T47D (cell line): ENCODE measurements at places on chromosomes 1 and 21.

DNA sequence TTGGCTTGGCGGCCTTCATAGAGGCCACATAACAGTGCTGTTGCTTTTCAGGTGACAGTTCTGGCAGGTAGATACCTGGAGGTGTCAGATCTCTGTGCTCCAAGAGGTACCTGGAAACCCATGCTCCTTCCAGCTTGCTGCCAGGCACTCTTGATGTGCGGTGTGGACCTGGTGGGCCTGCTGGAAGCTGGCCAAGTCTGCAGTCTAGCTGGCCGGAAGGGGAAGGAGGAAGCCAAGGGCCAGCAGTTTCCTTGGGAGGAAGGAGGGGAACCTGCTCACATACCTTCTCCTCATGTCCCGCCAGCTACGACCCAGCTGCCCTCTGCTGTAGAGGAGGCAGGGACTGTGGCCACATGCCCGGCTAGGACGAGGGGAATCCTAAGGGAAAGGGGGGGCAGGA is 166.4 kb upstream of the AJAP1 start:
- no peak for DNase-seq

- DNase-seq, result no peak
These were observed 31.3 kb downstream of the CA6 start for GRCh38 chr1:8976896-8977450.

GRCh38 chr1:20329793-20330542 is 39.3 kb downstream of the VWA5B1 start:
- DNase-seq, result no peak

DNA sequence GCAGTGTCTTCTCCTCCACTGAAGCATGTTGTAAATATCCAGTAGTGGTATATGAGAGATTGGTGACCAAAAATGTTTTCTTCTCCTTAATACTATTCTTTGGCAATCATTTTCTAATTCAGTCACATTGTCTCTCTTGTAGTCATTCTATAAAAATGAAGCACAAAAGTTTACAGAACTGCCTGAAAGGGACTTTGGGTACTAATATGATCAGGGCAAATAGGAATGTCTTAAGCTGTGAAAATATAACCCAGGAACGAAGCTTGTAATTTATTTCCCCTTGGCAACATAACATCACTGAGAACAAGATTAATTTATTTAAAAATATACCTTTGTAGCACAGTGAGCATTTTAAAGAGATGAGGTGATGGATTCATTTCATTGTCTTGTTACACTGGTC is 4.9 kb downstream of the B3GALT2 start:
- no peak for DNase-seq

DNA sequence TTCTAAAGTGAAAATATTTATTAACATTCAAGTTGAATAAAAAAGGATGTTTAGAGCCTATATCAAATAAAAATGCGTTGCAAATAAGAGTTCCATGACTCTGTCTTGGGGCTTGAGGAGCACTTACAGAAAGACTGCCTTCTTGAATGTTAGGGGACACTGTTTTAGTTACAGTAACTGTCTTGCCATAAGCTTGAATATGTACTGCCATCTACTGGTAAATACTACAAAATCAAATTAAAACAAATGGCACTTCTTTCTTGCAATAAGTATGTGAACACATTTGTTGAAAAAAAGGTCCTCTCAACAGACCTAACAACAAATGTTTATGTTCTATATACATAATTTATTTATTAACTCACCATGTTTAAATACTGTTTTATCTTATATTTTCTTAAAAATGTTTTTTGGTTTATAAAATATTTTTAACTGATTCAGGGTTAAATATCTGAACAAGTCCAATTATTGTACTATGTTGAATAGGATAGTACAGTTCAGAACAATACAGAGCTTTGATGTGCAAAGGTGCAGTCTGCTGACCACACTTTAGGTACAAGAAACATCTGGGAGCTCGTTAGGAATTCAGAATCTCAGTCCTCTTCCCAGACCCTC is 199.5 kb downstream of the LRRIQ3 start:
- DNase-seq, result peak; percentile 60

DNA sequence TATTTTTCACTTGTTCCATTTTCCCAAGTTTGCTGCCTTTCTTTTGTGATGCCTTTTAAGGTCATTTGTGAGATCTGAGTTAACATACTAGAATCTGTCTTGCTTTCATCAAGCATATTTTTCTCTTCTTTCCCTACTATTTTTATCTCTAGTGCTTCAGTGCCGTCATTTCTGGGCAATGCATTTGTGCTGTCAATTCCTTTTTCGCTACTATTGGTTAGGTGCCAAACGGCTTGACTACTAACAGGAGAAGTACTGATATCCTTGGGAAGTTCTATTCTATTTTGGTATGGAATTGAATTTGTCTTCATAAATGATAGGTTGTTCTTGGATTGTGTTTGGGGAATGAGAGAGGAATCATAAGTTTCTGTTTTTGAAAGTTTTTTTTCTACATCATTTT is 42.2 kb downstream of the LRRC53 start:
- no peak for DNase-seq

GRCh38 chr1:171352554-171352953 is 38.6 kb downstream of the FMO4 start:
- no peak for DNase-seq

DNA sequence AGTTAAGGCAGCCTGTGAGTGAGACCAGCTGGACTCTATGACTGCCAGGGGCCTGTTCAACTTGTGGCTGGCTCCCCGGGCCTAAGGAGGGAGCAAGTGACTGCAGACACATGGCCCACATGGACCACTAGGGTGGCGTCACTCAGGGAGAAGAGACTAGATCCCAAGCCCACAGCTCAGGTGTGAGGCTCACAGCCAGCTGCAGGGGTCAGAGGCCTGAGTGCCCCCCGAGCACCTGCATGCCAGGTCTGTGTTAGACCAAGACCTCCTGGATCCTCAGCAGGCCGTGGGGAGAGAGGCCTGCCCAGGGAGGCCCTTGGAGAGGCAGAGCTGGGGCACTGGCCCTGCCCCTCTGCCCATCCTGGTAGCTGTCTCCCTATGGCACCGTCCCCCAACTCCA is 142.4 kb upstream of the RUNX3 start:
- DNase-seq, result no peak

- no peak for DNase-seq
These were observed 424.7 kb upstream of the ADGRL2 start for GRCh38 chr1:81375884-81376548.

GRCh38 chr1:15966081-15966955 is 9.6 kb downstream of the ZBTB17 start:
- no peak for DNase-seq

GRCh38 chr1:214029796-214030195 is 42.0 kb downstream of the PROX1 start:
- no peak for DNase-seq

DNA sequence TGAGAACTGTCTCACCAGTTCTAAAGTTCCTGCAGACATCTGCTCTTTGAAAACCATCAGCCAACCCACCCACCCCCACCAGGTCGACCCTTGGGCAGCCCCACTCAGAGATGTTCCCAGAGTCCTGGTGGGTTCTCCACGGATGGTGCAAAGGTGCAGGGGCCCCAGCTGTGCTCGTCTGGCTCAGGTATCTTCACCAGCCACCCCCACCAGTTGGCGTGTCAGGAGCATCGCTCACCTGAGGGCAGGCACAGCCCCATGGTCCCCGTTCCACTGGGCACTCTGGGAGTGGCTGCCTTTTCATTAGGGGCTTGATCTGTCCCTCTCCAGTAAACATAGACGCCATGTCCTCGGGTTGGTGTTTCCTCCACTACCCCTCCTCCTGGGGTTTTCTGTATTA is 70.5 kb downstream of the UMODL1 start:
- DNase-seq, result no peak

DNA sequence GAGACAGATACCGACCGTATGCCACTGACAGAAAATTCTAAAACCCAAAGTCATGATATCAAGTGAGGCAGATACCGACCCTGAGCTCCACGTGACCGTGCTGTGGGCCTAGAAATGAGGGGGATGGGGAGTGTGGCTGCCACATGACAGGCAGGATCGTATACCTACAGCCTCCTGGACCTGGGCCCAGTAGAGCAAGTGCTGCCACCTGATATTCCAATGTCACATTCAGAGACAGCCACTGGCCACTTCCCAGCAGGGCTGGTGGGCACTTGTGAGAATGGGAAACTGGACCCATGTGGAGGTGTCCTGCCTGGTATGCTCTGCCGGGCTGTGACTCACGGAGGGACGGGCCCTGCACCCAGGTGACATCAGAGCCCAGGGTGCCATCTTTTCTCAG is 44.6 kb upstream of the CLDN14 start:
- no peak for DNase-seq

GRCh38 chr1:40841602-40842001 is 20.6 kb downstream of the CITED4 start:
- no peak for DNase-seq

- DNase-seq, result peak; percentile 13
These were observed 77.5 kb downstream of the FMN2 start for GRCh38 chr1:240169188-240169587.
